Pons (tissue), 1 donor: ENCODE measurements at places on chromosomes 1 and 21.

GRCh38 chr1:230350208-230350921 lies 75.8 kb downstream of the PGBD5 start:
- no peak for DNase-seq

- DNase-seq, result no peak
These were observed 16.9 kb downstream of the METTL13 start for GRCh38 chr1:171798311-171798710.

- peak; percentile 49 for DNase-seq
These were observed 22.3 kb downstream of the IL6R start for GRCh38 chr1:154427173-154428139.

DNA sequence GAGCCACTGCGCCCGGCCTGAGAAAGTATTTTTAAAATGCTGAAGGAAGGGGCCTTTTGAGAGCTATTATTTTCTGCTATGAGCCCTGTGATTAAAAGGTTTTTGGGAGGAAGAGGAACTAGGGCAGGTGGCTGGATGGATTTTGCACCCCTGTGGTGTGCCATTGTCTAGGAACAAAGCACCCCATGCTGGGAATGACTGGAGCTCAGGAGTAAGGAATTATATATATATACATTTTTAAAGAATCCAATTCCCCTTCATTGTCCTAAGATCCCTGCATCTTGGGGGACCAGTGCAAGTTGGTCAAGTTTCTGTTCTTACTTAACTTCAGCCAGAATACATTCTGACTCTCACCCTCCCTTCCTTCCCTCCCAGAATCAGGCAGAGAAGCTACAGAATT lies 91.6 kb downstream of the ZNF648 start:
- no peak for DNase-seq

DNA sequence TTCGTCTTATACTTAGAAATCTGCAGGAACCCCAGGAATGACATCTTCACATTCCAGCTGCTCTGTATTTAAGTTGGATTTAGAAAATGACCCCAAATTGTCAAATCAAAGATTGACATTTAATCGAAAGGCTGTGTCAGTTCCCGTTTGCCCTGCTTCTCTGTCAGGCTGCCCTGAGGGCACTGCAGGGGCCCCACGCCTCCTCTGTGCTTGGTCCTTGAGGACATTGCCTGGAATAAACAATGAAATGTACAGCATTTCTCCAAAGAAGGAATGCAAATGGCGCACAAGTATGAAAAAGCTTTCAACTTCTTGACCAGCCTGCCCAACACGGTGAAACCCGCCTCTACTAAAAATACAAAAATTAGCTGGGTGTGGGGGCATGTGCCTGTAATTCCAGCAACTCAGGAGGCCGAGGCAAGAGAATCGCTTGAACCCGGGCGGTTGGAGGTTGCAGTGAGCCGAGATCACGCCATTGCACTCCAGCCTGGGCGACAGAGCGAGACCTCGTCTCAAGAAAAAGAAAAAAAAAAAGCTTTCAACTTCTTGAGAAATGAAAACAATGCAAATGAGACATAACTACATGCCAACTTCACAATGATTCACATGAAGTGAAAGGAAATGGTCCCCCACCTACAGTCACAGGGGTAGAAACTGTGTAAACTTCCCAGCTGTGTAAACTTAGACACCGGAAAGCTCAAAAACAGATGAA lies 3.0 kb downstream of the TMPRSS3 start:
- DNase-seq, result no peak

GRCh38 chr1:4634156-4634792 lies 20.1 kb upstream of the AJAP1 start:
- no peak for DNase-seq

DNA sequence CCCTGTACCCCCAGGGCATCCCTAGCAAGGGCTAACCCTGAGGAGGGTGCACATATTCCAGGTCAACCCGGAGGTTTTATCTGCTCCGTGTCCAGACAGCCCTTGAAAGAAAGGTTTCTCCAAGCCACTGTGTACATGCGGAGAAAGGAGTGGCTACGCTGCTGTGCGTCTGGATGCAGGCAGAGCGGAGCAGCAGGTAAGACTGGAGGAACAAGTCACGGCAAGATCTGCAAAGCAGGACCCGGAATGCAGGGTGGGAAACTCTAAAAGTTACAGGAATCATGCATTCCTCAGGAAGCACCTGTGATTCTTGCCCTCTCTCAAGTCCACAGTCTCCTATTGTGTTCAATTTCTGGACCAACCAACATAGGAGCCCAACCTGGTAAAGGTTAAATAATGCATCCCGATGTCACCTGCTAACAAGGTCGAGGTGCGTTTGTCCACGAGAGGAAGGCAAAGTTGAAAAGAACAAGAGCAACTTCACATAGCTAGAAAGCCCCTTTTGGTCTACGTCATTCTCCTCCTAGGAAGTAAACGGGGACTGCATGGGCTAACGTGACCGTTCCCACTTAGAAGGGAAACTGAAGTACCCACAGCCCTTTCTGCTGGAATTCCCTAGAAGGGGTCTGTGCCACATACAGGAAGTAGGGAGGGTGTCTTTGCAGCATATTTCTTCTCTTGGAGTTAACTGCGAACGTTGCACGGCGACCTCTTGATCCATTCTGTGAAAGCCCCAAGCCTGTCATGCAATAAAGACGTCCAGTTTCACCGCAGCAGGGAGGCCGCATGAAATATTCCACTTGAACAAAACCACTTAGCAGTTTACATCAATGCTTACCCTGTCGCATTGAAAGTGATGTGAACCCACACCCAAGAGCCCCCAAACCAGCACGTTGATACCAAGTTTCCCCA lies 5.8 kb downstream of the TIAM1 start:
- DNase-seq, result no peak

- DNase-seq, result no peak
These were observed 39.6 kb upstream of the KANK4 start for GRCh38 chr1:62358665-62359373.

- DNase-seq, result no peak
These were observed 24.3 kb upstream of the NBL1 start for GRCh38 chr1:19619697-19620384.

- DNase-seq, result no peak
These were observed 563.9 kb upstream of the NR5A2 start for GRCh38 chr1:199463521-199464127.

- DNase-seq, result no peak
These were observed 1.2 kb upstream of the CLEC20A start for GRCh38 chr1:178497903-178498478.

DNA sequence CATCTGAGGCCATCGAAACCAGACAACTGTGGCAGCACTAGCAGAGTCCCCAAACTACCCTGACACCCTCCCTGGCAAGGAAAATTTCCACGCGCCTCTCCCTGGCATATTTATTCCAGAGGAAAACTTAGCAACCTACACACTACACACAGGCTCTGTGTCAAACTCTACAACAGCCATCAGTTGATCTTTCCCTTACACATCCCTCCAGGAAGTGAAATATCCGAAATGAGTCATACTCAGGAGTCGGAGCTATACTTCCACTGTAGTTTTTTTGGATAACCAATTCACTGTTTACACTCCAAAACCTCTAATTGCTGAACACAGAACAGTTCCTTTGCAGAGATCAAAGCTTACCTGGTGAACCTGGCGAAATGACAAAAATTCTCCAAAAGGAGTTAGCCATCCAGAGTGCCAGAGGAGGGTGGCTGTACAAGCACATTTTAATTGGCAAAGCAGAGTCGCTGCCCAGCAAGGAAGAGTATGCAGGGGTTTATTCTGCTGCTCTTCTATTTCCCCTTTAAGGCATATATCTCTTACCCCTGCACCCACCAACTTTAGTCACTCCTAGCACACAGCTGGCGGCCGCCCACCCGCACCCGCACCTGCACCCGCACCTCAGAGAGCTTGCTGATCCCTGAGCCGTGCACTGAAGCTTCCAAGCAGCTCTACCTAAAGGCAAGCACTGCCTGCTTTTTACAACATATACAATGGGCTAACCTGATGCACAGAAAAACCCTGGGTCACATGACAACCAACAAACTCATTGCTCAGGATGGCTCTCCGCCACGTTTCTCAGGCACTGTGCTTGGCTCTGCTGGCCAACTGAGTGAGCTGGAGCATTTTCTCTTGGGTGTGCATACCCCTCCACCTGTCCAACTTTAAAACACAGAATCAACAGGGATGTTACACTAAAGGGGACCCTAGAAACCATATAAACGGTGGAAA lies 54.9 kb downstream of the CAPZB start:
- DNase-seq, result no peak

- DNase-seq, result no peak
These were observed 256.5 kb downstream of the TTLL7 start for GRCh38 chr1:83742446-83742845.

DNA sequence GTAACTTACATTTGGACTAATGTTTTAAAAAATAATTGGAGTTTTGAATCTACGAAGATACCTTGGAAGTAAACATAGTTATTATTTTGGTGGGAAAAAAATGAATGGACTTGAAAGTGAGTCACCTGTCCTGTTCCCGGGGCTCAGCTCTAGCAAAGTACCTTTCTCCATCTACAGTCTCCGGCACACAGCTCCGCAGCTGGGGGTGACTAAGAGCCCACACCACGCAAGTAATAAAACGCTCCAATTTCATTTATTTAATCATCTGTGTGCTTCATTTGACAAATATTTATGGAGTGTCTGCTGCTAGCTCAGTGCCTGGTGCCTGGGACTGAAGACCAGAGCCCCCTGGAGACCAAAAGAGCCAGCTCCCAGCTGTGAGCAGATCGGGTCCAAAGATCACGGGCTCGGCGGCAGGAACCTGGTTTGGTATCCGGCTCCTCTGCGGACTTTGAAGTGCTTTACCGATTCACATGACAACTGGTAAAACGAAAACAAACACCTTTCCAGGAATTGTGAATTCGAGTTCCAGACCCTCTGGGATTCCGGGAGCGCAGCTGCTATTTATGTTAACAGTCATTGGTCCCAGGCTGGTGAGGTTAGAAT lies 1.7 kb upstream of the RIPK4 start:
- no peak for DNase-seq

DNA sequence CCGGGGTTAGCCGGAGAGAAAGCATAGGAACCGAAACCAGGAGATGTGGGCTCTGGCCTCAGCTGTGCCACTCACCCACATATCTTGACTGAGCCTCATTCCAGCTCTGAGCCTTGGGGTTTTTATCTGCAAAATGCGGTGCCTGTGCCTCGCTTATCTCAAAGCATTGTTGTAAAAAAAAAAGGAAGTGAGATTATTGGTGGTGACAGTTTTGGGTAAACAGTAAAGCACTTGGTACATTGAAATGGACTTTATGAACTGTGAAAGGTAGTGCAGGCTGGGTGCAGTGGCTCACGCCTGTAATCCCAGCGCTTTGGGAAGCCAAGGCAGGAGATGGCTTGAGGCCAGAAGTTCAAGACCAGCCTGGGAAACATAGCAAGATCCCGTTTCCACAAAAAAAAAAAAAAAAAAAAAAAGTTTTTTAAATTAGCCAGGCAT lies 3.8 kb downstream of the PTAFR start:
- DNase-seq, result peak; percentile 83

DNA sequence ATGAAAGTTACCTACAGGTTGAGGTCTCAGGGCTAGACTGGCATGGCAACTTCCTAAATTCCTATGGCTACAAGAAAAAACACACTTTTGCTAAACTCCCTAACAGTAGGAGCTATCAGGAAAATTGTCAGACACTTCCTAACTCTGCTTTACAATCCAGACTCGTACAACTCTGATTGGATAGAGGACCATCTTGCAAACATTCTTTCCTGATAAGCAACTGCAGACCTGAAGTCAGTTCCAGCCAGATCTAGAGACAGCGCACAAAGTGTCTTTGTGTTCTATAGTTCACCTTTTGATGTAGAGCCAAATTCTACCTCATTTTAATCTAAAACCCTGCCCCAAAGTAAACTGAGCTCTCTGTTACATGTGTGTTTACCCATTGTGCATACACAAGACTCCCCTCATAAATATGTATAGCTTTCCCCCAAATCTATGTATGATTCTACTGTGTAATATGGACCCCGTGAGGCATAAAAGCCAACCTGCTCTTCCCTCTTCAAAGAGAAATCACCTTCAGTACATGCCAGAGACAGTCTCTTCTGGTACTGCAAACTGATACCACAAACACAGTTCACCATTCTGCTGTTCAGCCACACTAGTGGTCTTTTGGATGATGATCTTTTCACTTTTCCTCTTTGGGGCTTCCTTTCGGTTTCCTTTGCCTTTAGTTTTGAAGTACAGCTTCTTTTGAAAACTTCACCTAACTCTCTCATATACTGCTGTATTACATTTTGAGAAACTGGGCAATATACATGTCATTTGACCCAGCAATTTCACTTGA lies 21.7 kb downstream of the ZP4 start:
- no peak for DNase-seq

DNA sequence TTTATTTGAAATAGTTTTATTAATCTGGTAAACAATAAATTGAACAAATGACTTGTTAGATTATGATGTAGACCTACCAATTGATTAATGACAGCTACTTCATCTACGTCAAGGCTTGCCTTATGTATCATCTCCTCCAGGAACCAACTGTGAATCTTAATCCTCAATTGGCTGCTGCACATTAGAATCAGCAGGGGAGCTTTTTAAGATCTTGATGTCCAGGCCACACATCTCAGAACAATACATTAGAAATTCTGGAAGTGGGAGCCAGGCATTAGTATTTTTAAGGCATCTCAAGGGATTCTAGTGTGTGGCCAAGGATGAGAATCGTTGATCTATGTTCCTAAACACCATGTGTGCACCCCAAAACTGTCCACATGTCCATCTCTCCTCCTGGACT lies 52.0 kb upstream of the LYPLAL1 start:
- no peak for DNase-seq

GRCh38 chr1:157081707-157082106 lies 17.9 kb downstream of the ETV3L start:
- DNase-seq, result no peak

DNA sequence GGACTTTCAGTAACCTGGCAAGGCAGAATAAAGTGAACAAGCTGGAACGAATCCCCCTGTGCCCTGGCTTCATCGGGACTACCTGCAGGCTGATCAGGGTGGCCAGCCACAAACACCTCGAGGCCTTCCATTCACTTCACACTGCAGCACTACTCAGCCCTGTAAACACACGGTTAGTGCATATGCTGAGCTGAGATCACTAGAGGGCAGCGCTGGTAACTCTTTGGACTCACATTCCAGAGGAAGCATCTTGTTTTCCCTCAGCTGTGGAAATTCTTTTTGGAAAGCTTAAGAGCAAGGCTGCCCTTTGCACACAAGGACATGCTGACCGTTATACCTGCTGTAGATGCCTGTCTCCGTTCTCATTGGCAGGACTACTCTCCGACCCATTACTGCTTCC lies 32.1 kb downstream of the PCSK9 start:
- peak; percentile 35 for DNase-seq

- no peak for DNase-seq
These were observed 199.8 kb downstream of the C1orf94 start for GRCh38 chr1:34376531-34376930.

DNA sequence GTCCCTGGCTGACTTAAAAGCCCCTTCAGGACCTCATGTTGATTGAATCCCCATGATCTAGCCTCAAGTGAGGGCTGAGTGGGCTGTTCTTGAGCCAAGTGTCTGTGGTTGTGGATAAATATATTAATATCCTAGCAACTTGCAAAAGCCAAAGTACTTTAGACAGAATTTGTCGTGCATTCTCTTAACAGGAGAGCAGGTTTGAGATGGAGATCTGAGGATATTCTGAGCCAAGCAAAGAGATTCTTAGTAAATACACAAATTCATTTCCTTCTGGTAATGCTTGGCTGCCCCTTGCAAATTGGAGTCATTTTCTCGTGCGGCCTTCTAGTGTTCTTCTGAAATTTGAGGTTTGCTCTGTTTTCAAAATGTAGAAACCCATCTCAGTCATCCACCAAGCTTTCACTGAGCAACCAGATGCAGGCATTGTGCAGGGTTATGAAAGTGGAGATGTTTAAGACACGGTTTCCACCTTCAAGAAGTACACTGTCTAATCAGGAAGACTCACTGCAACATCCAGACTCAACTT lies 242.1 kb upstream of the JUN start:
- DNase-seq, result no peak
